ENCODE measurements at places on chromosomes 6 and 20. TPM values are rescaled to one million over a fixed set of nuclear protein-coding genes. Genes with fewer than 3 reads are reported as not detected.

DNA sequence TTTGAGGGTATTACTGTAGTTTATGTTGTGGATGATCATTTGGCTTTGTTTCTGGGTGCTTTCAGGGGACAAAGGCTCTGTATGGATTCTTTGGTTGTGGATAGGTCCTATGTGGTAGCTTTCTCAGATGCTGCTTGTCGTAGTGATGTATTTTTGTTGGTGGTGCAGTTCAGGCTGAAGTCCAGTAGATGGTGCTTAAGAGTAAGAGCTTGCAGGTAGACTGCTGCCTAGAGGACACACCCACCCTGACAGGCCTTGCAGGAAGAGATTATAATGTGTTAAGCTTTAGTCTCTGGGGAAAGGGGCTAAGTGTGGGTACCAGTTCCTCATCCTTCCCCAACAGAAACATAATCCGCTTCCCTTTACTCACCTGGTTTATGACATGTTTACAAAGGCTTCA lies 62.6 kb upstream of the ADGRB3 start:
- DNase-seq, result no peak

Gene GINS1
- 31.0 TPM for total RNA-seq

- no peak for DNase-seq
These were observed 90.9 kb downstream of the PRND start for GRCh38 chr20:4812641-4813075.

Gene HDGFL1
- not detected for total RNA-seq

DNA sequence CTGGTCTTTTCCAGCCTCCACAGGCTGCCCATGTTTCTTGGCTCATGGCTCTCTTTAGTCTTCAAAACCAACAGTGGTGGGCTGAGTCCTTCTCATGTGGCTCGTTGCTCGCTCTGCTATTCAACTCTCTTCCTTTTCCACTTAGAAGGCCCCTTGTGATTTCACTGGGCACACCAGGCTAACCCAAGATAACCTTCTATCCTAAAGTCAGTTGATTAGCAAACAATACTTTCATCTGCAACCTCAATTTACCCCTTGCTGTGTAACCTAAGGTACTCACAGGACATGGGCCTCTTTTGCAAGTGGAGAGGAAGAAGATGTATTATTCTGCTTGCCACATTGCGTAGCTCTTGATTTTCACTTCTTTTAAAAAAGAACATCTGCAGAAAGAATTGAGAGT lies 79.6 kb downstream of the UTRN start:
- DNase-seq, result no peak
